Natural killer cell treated with Interleukin-12 subunit alpha and Interleukin-12 subunit beta and Interleukin-15 and Interleukin-18, amount 100 ng/mL, for 72 hours (primary cell): ENCODE measurements at places on chromosomes 5 and 9.
A peak's percentile ranks its signal among the peaks of the same experiment; 100 is the strongest.

GRCh38 chr5:95821110-95822021 lies 1.2 kb downstream of the GLRX start:
- peak overlapping the region; percentile 98 for H3K4me3 ChIP-seq
- H3K27ac ChIP-seq = peak overlapping the region; percentile 88
- DNase-seq = no peak
- H3K36me3 ChIP-seq = peaks cover 16% of the 10 kb centered on the region
- H3K27me3 ChIP-seq = no peaks in the 10 kb centered on the region

DNA sequence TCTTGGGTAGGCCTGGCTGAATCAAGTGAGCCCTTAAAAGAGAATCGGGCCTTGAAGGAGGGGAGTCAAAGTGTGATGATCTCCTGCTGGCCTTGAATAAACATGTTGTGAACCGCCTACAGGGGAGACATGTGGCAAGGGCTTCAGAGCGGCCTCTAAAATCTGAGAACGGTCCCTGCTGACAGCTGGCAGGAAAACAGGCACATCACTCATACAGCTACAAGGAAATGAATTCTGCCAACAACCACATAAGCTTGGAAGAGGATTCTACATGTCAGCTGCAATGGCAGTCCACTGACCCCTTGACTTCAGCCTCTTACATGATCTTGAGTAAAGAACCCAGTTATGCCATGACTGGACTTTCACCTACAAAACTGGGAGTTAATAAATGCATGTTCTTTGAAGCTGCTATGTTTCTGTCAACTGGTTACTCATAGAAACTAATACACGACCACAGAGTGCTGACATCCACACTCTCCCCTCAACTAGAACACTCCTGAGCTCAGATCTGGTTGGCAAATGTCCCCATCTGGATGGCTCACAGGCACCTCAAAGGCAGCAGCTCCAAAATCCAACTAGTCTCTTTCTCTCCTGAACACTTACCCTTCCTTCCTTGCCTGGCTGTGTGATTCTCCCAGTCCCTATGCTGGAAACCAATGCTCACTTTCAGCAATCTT lies 333.1 kb downstream of the ASTN2 start:
- DNase-seq = no peak
- no peak overlapping the region for H3K27ac ChIP-seq
- H3K4me3 ChIP-seq = no peak overlapping the region
- H3K27me3 ChIP-seq = no peaks in the 10 kb centered on the region

GRCh38 chr5:24365406-24365805 lies 279.4 kb downstream of the CDH10 start:
- peaks cover 11% of the 10 kb centered on the region for H3K36me3 ChIP-seq
- no peak overlapping the region for H3K27ac ChIP-seq
- H3K4me1 ChIP-seq = no peaks in the 10 kb centered on the region
- no peak for DNase-seq

- no peaks in the 10 kb centered on the region for H3K4me1 ChIP-seq
- H3K4me3 ChIP-seq = no peak overlapping the region
- no peaks in the 10 kb centered on the region for H3K36me3 ChIP-seq
- no peak for DNase-seq
- H3K27ac ChIP-seq = no peak overlapping the region
These were observed 340.0 kb upstream of the PIK3R1 start for GRCh38 chr5:67875601-67876000.

GRCh38 chr5:110909415-110909814 lies 162.1 kb upstream of the TSLP start:
- H3K4me1 ChIP-seq = no peaks in the 10 kb centered on the region
- H3K27me3 ChIP-seq = no peaks in the 10 kb centered on the region
- no peak overlapping the region for H3K4me3 ChIP-seq

- no peak overlapping the region for H3K4me3 ChIP-seq
- H3K4me1 ChIP-seq = no peaks in the 10 kb centered on the region
- no peak overlapping the region for H3K27ac ChIP-seq
- H3K27me3 ChIP-seq = peaks cover 23% of the 10 kb centered on the region
- H3K36me3 ChIP-seq = no peaks in the 10 kb centered on the region
These were observed 60.8 kb upstream of the PHYKPL start for GRCh38 chr5:178293400-178293799.
